Kidney tubule cell (primary cell): ENCODE measurements at places on chromosomes 2 and 18.

GRCh38 chr2:100260712-100261620, 61.3 kb downstream of the LONRF2 start:
- peak; percentile 73 for DNase-seq

- DNase-seq, result no peak
Observed at GRCh38 chr2:74739733-74740241, 85.7 kb downstream of the SEMA4F start.

DNA sequence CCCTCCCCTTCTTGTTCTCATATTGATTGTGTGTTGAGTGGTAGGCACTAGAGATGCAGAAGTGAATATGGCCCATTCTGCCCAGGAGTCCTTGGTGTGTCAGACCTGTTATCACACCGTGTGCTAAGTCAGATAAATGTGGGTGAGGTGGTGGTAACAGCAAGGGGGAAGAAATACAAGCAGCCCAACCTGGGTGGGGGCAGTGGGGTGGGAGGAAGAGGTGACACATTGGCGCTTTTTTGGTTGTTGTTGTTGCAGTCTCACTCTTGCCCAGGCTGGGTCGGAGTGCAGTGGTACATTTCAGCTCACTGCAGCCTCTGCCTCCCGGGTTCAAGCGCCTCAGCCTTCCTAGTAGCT, 12.8 kb downstream of the B3GNT2 start:
- no peak for DNase-seq

DNA sequence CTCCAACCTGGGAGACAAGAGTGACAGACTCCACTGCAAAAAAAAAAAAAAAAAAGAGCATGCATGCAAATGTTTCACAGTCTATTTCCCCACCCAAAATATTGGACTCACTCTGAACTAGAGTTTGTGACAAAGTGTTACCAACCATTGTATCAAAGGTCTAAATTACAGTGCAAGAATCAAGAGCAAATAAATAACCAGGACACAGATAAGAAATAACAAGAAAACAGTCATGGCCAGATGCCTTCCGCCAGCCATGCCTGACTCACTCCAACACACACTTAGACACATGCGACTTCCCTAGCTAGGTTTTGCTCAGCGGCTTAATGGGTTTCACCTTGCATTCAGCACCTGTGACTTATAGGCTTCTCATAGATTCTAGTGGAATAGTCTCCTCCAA, 62.8 kb downstream of the CYB5A start:
- DNase-seq, result peak; percentile 67

GRCh38 chr2:42949125-42949524, 156.7 kb upstream of the HAAO start:
- no peak for DNase-seq

GRCh38 chr2:175852879-175853615, 149.0 kb downstream of the LNPK start:
- DNase-seq, result no peak

- peak; percentile 91 for DNase-seq
Observed at GRCh38 chr18:45978084-45978483, 11.0 kb upstream of the EPG5 start.

- DNase-seq, result peak; percentile 97
Observed at GRCh38 chr2:222423632-222424275, 589 bp upstream of the SGPP2 start.

GRCh38 chr2:219497495-219498279, 1.0 kb upstream of the GMPPA start:
- peak; percentile 84 for DNase-seq

- peak; percentile 91 for DNase-seq
Observed at GRCh38 chr18:2529154-2529553, 42.2 kb downstream of the METTL4 start.

GRCh38 chr2:58137856-58138255, 91.2 kb downstream of the VRK2 start:
- DNase-seq, result no peak

DNA sequence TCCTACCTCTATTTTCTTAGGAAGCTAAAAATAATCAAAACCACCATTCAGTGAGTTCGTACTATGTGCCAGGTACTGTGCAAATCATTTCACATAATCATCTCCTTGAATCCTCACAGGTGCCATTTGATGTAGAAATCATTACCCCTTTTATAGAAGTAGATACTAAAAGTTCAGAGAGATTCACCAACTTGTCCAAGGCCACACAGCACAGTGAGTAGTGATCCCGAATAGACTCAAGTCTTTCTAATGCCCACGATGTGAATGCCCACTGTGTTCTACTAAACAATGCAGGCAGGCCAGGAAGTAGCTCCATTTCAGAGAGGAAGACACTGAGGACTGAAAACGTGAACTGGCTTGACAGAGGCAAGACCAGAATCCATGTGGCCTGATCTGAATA, 68.8 kb downstream of the ANTXR1 start:
- no peak for DNase-seq

- DNase-seq, result peak; percentile 14
Observed at GRCh38 chr2:206443735-206444527, 599 bp downstream of the ADAM23 start.

GRCh38 chr2:101696272-101697123, 1.0 kb upstream of the MAP4K4 start:
- DNase-seq, result peak; percentile 54

- DNase-seq, result no peak
Observed at GRCh38 chr2:12054956-12055618, 308.7 kb downstream of the LPIN1 start.

DNA sequence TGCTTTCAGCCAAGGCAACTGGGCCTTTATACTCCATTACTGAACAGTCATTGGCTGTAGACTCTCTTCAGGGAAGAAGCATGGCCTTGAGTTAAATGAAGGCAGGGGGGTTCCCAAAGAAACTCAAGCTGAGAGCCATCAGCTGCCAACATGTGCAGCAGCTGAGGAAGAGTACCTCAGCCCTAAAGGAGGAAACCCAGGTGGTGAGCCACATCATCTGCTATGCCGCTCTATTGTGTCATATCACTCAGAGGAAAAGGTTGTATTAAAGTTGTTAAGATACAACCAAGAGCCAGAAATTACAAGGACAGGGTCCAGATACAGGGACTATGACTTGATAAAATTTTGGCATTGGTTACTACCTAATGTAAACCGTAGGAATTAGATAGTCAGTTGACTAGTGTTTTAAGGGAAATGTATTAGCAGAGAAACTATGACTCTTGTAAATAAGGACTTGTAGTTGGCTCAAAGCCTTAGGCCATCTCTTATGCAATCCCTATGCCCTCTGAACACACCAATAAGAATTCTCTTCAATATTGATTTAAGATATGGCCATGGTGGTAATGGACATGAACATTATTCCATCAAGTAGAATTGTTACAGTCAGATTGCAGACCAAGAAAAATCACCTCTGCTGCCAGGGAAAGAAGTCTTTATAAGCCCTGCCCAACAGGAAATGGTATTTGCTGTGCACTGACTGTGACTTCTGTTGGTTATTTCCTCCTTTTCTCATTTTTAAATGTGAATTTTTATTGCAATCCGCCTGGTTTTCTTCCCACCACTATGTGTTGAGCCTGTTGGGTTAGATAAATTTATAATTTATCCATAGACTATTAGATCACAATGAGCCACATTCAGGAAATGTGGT, 9.2 kb upstream of the LRPPRC start:
- DNase-seq, result peak; percentile 24

- DNase-seq, result no peak
Observed at GRCh38 chr2:169324581-169325260, 37.6 kb downstream of the LRP2 start.

DNA sequence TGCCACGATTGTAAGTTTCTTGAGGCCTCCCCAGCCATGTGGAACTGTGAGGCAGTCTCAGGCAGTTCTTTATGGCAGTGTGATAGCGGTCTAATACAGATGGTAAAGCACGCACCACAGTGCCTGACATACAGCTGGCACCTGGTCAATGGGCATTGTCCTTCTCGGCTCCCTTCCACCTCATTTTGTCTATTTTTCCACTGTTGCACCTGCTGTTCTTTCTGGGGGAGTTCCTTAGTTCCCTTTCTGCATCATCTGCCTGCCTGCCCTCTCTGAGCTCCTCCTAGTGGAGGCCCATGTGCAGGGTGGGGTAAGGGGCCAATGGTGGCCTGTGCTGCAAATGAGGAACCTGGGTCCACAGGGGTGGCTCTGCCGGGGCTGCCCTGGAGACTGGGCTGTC, 157.6 kb downstream of the LPIN1 start:
- no peak for DNase-seq

DNA sequence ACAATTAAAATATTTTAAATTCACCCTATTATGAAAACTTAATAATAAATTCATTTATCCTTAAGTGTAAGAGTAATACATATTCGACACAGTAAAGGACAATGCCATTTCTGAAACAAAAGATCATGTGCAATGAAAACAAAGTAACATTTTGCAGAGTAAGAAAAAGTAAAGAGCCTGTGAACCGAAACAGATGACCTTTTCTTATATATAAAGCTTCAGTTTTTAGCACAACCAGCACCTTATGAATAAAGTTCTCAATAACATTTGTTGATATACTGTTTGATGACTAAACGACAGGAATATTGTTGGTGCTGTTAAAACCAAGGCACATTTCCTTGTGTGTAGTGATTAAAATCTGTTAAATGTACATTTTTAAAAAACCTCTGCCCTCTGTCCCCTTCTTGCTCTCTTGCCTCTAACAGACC, 1.5 kb downstream of the PELI1 start:
- no peak for DNase-seq

DNA sequence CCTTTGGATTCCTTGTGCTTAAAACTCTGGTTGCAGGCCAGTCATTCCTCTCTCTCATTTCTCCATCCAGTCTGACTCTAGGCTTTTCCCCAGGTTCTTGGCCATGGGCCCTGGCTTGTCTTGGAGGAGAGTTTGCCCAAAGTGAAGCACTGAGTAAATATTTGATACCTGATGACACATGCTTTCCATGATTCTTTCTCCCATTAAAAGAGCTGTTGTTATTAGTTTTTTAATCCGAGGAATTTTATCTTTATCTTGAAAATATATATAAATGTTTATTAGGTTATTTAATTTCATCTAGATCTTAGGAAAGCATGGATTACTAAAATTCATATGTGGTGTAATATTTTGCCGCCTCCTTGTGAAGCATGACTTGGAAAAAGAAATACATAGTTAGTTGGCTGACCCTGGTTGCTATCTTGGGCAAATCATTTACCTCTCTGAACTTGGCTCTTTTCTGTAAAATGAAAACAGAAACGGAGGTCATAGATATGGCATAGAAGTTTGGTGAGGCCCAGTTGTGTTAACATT, 650.1 kb downstream of the SLC4A3 start:
- DNase-seq, result peak; percentile 86

- DNase-seq, result peak; percentile 21
Observed at GRCh38 chr2:44135771-44136170, 32.9 kb upstream of the PPM1B start.

DNA sequence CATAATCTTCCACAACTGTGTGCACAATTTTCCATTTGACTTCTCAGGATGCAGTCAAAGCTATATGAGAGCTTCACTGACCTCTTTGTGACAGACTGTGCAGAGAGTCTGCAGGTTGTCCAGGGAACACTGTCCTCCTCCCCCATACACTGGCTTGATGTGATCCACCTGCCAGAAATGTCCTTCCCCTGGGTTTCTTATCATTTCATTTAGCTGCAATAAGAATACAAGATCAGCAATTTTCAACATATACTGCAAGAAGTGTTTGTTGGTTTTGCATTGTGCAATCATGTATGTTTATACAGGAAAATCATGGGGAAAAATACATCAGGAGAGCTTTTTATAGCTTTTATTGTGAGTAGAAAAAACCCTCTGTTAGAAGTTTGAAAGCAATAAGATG, 150.7 kb downstream of the RAB3GAP1 start:
- no peak for DNase-seq

- no peak for DNase-seq
Observed at GRCh38 chr2:48473271-48473670, 56.7 kb upstream of the STON1 start.

- DNase-seq, result no peak
Observed at GRCh38 chr18:58024139-58024538, 19.9 kb upstream of the NEDD4L start.

DNA sequence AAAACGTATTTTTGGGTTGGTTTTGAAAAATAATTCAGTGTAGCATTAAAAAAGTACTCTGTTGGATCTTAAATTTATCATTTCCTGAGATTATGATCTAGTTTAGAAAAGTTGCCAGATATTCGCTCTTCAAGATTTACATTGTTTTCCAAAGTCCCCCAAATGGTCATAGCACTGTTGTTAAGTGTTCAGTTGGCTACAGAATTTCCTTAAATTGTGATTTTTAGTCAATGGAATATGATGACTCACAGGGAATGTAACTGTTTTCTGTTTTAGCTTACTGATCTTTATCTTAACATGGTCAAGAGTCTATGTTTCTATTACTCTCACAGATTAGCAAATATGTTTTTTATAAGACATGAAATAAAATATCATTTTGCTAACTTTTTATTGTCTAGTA, 23.2 kb downstream of the PLCL1 start:
- no peak for DNase-seq

- peak; percentile 93 for DNase-seq
Observed at GRCh38 chr18:2027016-2027415, 544.3 kb downstream of the METTL4 start.

GRCh38 chr2:15377202-15377601, 183.9 kb downstream of the NBAS start:
- DNase-seq, result no peak

DNA sequence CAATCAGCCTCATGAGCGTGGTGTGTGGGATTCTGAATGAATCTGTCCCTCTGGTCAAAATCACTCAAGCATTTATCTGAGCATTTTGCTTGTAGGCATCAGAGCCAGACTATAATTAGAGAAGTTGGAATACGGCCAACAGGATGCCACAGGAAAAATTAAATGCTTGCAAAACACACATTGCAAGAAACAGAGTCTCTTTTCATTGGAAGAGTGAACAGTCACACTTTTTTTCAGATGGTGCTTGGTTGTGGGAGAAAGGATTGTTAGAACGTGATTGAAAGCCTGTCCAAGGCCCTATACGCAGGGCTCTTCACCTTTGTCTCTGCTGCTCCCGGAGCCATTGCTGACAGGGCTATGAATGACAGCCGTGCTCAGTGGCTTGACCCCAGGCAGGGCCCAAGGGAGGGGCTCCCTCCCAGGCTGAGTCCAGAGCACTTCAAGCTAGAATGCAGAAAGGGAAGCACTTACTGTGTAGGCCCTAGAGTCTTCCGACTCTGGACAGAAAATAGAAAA, 59.8 kb downstream of the SNTG2 start:
- peak; percentile 65 for DNase-seq

DNA sequence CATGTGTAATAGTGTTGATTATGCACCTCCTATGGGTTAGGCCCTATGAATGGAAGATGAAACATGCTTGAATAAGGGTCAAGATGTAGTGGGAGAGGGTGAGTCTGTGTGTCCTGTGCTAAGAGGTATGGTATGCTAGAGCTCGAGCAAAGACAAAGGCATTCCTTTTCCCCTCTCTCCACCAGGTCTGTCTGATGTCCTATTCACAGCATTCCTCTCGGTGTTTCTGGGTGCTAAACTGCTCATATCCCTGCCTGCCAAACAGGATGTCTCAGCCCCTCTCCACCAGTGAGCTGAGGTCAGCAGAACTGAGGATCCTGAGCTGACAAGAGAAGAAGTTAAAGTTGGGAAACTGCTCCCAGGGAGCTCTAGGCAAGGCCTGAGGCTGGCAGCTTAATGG, 344.9 kb downstream of the TSN start:
- peak; percentile 45 for DNase-seq

GRCh38 chr18:59446012-59446411, 86.9 kb upstream of the LMAN1 start:
- peak; percentile 10 for DNase-seq
